ENCODE measurements at places on chromosomes 2 and 18.

DNA sequence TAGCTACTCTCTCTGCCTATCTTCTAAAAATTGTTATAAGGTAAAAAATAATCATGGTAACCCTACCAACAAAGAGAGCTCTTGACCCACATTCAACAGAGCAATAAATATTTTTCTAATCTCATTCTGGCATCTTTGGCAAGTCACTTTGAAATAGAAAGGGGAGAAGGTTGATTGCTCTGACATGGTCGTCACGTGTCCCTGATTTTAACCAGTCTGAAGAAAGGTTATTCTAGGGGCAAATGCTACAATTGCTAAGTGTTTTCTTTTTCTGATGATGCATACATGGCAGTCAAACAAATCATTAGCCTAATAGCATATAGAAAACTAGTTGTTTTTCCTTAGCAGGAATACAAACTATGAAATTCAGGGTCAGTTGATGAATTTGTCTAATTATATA lies 153.3 kb upstream of the MAP3K20 start:
- peak; percentile 20 for DNase-seq

GRCh38 chr18:23054553-23054952 lies 80.7 kb upstream of the CABLES1 start:
- DNase-seq, result no peak

DNA sequence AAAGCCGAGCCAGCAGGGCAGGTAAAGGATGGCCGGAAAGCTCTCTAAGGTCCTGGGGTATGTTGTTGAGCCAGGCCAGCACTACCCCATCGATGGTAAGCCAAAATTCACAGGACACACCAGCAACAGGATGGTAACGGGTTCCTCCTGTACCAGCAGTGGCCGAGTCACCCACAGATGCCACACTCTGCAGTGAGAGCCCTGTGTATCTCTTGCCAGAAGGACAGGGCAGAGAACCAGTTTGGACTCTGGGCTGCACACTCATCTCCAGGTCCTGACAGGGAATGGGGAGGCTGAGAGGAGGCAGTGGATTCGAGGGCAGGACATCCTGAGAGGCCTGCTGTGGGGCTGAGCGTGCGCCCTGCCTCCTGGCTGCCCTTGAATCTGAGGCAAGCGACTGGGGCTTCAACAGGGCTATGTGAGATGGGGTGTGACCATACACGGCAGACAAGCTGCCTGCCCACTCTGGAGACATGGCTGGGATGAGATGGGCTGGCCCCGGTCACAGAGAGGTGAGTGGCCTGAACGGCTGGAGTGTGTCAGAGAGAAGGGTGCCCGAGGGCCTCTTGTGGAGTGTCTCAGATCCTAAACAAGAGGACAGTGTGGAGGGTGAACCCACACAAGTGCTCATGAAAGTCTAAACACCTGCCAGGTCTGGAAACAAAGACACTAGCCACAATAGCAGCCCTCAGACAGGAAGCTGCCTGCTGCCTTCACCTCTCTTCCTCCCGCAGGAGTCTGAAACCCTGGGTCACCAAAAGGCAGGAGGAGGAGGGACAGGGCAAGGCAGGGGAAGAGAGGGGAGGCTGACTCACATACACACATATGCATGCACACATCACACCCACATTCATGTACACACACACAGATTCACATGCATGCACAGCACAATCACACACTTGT lies 182.3 kb downstream of the LOXHD1 start:
- DNase-seq, result no peak

GRCh38 chr2:216379977-216380376 lies 7.7 kb upstream of the MARCHF4 start:
- DNase-seq, result no peak

DNA sequence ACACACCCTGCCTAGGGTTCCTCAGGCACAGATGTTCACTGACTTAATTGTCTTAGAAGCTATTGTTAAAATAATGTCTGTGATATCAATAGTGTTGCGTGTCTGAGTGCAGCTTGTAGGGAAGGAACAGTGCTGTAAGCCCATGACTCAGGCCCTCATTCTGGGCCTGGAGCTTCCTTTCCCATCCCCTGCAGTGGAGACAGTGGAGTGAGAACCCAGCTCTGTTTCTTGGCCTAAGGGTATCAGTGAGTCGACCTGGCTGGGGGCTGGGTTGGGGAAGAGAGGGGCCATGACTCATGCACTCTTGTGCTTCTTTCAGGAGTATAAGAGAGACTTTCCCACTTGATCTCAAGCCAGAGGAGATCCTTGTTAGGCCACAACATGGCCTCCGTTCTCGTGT lies 106.8 kb downstream of the HRH4 start:
- DNase-seq, result peak; percentile 1
